ENCODE measurements at places on chromosomes 6 and 20.

GRCh38 chr20:45987108-45987780 is 15.2 kb upstream of the ZNF335 start:
- DNase-seq, result no peak

GRCh38 chr6:68038815-68039408 is 596.2 kb upstream of the ADGRB3 start:
- no peak for DNase-seq

- no peak for DNase-seq
Observed at GRCh38 chr6:48597951-48598350, 487.0 kb upstream of the PTCHD4 start.

- DNase-seq, result no peak
Observed at GRCh38 chr20:55194947-55195346, 719.6 kb downstream of the DOK5 start.

- DNase-seq, result no peak
Observed at GRCh38 chr20:41245086-41245707, 72.3 kb downstream of the ZHX3 start.

DNA sequence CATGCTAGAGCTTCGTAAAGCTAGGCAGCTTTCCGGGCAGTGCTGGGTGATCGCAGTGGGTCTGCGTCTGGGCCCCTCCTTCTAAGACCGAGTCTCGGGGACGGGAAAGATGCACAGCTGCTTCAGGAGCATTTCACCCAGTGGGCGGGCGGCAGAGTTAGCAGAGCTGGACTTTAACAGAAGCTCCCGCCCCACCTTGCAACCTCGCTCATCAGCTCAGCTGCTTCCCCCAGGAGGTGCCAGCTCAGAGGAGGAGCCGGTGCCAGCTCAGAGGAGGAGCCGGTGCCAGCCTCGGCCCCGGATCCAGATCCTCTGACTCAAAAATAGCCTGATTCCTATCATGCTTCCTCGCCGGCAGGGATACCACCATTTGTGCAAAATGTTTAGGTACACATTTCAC is 94.5 kb upstream of the RPS6KA2 start:
- DNase-seq, result no peak

- no peak for DNase-seq
Observed at GRCh38 chr6:147802459-147802858, 294.0 kb downstream of the SAMD5 start.

GRCh38 chr6:14804001-14804784 is 441.7 kb upstream of the JARID2 start:
- no peak for DNase-seq

DNA sequence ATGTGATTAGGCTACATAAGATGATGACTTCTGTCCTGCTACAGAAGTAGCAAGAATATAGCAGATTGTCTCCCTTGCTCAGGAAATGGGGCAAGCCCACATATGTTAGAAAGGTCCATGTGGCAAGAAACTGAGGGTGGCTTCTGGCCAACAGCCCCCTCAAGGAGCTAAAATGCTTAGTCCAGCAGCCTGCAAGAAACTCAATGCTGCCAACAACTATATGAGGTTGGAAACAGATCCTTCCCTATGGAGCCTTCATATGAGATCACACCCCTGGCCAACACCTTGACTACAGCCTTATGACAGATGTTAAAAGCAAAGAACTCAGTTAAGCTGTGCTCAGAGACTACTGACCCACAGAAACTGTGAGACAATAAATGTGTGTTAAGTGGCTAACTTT is 22.1 kb downstream of the PTPRT start:
- DNase-seq, result no peak

DNA sequence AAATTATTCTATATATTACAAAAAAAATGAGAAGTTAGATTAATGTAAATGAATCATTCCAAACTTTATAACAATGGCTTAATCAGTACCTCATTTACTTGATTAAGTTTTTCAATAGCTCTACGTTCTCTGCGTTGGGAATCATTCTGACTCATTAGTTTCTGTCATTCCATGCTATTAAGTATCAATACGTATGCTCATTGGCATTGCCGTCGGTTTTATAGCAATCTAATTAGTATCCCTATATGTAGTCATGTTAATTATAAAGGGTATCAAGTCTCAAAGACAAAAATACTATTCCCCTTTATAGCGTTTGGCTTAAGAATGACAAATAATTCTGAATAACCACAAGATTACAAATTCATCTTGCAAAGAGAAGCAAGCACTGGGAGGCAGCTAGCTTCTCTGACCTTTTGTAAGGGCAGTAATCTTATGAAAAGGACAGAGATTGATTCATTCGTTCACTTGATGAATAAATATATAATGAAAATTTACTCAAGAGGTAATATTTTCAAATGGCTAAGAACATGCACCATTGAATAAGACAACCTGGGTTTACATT is 41.8 kb downstream of the OLIG3 start:
- no peak for DNase-seq

All from amniotic stem cell (primary cell).